ENCODE measurements at places on chromosomes 13 and 19.
A peak's percentile ranks its signal among the peaks of the same experiment; 100 is the strongest.

- DNase-seq, result peak; percentile 27
Observed at GRCh38 chr13:49869519-49869918, 66.6 kb downstream of the SPRYD7 start.

DNA sequence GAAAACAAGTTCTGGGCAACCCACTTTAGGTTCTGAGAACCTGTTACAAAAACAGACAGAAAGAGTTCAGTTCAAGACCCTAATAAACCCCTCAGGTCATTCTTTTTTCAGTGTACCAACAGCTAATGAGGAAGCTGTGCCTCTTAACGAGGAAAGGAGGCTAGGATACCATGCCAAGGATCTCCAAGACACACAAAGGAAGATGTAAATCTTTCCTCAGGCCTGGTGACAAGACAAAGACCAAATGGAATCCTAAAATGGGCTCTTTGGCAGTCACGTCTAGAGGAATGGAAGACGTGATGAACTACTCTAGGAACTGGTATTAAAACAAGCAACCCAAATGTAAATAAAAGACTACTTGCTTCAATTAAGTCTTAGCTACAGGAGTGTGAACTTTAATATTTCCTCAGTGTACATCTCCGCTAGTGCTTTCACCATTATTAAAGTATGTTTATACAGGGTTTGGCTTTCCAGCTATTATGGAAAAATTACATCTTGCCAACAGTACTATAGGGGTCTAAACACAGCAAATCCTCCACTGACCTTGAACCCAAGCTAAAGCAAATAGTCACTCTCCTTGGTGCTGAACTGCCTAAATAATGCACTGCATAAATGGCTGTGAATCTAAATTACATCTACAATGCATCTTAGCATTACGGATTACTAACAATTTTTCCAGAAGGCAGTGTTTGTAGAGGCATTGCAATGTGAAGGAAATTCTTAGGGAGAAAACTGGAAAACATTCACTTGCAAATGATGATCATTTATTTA, 42.3 kb downstream of the ENOX1 start:
- no peak for DNase-seq

DNA sequence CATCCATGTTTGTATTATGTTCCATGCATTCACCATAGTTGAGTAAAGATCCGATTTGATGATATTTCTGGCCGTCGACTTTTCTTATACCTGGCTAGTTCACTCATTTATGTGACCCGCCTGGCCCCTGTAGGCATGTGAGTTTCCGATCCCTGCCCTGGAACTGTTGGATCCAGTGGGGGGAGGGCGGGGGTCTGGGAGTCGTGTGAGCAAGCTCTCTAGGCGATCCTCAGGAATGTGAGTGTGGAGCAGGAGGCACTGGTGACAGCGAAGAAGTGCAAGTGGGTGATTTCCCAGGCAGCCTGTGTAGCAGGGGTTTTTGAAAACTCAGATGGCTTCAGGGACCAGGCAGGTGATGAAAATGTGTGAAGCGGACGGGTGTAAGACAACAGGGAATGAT, 10.6 kb upstream of the PTOV1 start:
- no peak for DNase-seq

- DNase-seq, result no peak
Observed at GRCh38 chr13:32453981-32454380, 26.1 kb upstream of the N4BP2L1 start.

DNA sequence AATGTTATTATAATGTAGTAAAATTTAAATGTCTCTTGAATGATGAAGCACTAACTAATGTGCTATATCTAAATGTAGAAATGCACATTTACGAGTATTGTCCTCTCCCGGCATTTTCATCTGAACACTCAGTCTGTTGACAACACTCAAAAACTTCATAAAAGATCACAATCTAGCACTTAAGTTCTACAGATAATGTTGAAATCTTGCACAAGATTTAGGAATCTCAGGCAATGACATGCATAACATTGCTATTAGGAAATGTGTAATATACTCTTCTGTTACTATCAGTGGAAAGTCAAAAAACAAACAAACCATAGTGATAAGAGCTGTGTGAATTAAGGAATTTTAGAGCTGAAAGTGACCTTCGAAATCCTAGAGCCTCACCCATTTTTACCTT, 37.5 kb upstream of the XPO4 start:
- peak; percentile 35 for DNase-seq

DNA sequence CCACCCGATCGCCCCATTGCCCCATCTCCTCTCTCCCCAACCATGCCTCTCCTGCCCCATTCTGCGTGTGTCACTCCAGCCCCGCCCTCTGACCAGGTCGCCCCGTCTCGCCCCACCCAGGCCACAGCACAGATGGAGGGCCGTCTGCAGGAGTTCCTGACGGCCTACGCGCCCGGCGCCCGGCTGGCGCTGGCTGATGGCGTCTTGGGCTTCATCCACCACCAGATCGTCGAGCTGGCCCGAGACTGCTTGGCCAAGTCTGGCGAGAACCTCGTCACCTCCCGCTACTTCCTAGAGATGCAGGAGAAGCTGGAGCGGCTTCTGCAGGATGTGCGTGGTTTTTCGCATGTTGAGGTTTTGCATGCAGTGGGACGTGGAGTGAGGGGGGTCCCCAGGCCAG, 26.2 kb downstream of the MAST3 start:
- DNase-seq, result no peak

- no peak for DNase-seq
Observed at GRCh38 chr13:44487989-44488388, 88.1 kb downstream of the TSC22D1 start.

DNA sequence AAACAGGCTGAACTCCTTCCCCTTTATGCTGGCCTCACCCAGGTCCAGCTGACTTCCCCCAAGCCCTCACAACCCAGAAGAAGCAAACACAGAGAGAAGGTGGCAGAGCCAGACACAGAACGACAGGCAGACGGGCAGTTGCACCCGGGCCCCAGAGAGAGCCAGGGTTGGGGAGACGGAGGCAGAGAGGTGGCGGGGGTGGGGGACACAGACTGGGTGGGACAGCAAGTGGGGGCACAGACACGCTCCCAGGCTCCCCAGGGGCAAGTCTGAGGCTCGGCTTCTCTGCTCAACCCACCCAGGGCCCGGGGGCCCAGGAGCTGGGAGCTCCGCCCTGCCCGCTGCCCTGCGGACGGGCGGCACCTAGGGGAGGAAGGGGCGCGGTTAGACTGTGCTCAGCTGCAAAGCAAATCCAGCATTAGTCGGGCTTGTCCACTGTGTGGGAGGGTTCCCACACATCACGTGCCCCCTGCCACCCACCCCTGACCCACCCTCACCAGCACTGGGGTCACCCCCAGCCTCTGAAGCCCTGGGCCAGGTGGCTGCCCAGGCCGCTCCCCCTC, 31.3 kb upstream of the ASF1B start:
- DNase-seq, result no peak

- no peak for DNase-seq
Observed at GRCh38 chr13:103436057-103436654, 369.9 kb upstream of the SLC10A2 start.

GRCh38 chr19:6249296-6249695, 30.5 kb downstream of the MLLT1 start:
- peak; percentile 76 for DNase-seq

DNA sequence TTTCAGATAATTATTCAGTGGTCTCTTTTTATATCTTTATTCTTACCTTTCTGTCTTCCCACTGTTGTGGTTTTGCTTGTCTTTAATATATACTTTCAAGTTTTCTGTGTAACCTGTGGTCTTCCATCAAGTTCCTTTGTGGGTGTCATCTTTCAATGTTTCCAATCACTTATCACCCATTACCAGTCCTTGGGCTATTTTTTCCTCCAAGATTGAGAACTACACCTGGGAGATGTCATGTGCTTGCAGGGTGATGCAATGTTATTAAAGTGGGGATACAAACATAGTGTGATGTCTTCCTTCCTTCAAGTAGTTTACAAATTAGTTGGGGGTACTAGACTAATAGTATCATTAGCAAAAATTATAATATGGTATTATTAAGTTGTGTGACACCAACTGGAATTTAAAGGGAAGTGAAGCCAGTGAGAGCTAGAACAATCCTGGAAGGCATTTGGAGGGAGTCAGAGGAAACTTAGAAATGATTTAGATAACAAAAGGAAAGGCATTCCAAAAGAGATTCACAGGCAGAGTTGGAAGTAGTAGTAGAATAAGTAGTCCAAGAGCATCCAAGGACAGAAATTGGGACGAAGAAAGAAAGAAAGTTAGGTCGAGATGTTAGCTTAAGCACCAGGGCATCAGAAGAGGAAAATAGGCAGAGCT, 3.4 kb downstream of the FNDC3A start:
- no peak for DNase-seq

DNA sequence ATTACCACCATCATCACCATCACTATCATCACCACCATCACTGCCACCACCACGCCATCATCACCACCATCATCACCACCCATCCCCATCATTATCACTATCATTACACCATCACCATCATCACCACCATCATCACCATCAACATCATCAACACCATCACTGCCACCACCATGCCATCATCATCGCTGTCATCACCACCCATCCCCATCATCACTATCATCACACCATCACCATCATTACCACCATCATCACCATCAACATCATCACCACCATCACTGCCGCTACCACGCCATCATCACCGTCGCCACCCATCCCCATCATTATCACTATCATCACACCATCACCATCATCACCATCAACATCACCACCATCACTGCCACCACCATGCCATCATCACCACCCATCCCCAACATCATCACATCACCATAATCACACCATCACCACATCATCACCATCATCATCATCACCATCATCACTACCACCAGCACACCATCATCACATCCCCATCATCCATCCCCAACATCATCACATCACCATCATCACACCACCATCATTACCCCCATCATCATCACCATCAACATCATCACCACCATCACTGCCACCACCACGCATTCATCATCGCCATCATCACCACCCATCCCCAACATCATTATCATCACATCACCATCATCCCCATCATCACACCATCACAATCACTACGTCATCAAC, 61.7 kb downstream of the TUBGCP3 start:
- no peak for DNase-seq

DNA sequence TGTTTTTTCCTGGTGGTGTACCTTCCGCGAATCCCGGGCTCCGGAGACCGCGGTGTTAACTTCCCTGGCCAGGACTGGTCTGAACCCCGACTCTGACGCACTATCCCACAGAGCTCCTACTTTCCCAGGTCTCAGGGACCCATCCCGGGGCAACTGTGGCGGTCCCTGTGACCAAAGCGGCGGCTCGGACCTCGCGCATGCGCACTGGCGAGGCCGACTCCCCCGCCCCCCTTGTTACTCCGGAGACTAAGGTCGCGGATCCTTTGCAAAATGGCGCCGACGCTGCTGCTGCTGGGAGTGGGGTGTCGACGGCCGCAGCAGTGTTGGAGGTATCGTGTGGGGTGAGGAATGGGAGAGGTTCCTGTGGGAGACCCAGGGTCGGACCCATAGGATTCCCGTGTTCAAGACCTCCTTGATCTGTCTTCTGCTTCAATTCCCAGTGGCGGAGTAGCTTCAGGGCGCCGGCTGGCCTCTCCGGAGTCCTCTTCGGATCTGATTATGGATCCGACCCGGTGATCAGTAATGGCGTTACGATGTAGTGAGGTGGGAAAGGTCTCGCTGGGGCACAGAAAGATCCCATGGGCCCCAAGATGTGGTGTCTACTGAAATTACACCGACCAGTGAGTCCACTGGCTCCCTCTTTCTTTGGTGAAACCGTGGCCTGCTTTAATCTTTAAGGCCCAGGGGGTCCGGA, 66.6 kb upstream of the ZNF527 start:
- no peak for DNase-seq

- no peak for DNase-seq
Observed at GRCh38 chr13:62418376-62418775, 1002.7 kb upstream of the PCDH20 start.

DNA sequence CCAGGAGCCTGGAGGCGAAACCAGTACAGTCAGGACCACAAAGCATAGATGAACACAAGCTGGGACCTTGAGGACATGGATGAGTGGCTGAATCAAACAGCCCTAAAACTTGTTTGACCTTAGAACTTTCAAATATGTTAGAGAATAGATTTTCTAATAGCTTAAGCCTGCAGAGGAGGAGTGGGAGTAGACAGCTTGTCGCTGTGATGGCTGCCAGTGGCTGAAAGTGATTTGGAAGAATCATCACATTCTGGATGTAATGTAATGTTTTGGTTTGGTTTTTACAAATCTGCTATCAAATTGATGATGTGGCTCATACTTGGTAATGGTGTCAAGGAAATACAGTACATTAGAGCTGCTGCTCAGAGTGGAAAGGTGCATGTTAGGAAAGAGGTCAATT, 12.0 kb downstream of the IGFL3 start:
- DNase-seq, result no peak

GRCh38 chr13:110107568-110108347, 199.2 kb downstream of the COL4A1 start:
- no peak for DNase-seq

GRCh38 chr13:47008318-47008717, 111.5 kb upstream of the HTR2A start:
- DNase-seq, result no peak

- no peak for DNase-seq
Observed at GRCh38 chr19:38891771-38892170, 7.6 kb downstream of the SIRT2 start.

DNA sequence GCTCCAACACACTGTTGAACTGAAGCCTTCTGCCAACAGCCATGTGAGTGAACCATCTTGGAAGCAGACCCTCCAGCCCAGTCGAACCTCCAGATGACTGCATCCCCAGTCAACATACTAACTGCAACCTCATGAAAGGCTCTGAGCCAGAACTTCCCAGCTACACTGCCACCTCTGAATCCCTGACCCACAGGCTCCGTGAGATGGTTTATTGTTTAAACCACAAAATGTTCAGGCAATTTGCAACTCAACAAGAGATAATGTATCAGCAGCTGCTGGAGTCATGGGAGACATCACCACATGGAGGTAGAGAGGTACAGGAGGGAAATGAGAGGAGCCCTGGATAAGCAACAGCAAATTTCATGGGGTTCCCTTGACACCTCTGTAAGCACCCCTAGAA, 266.4 kb upstream of the NBEA start:
- DNase-seq, result no peak

- DNase-seq, result no peak
Observed at GRCh38 chr19:34148658-34149185, 23.6 kb upstream of the LSM14A start.

GRCh38 chr13:44758630-44759383, 182.7 kb upstream of the TSC22D1 start:
- peak; percentile 67 for DNase-seq

- no peak for DNase-seq
Observed at GRCh38 chr13:88097541-88097940, 426.4 kb downstream of the SLITRK5 start.

DNA sequence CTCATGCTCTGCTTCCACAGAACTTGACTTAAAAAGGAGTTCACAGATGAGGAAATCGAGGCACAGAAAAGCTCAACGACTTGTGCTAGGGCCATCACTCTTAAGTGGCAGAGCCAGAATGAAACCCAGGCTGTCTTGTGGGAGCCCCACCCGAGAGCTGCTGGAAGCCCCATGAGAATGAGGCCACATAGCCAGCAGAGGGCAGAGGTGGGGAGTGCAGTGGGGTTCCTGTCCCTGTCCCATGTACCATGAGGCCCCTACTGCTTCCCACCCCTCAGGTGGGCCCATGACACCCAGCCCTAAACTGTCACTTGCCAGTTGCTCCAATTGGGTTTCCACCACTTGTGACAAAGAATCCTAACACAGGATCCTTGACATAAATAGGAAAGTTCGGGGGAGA, 175.9 kb downstream of the IRS2 start:
- peak; percentile 5 for DNase-seq

Data from hepatic stellate cell (primary cell).